ENCODE measurements at places on chromosomes 1 and 21. TPM values are rescaled to one million over a fixed set of nuclear protein-coding genes. Genes with fewer than 3 reads are reported as not detected.

DNA sequence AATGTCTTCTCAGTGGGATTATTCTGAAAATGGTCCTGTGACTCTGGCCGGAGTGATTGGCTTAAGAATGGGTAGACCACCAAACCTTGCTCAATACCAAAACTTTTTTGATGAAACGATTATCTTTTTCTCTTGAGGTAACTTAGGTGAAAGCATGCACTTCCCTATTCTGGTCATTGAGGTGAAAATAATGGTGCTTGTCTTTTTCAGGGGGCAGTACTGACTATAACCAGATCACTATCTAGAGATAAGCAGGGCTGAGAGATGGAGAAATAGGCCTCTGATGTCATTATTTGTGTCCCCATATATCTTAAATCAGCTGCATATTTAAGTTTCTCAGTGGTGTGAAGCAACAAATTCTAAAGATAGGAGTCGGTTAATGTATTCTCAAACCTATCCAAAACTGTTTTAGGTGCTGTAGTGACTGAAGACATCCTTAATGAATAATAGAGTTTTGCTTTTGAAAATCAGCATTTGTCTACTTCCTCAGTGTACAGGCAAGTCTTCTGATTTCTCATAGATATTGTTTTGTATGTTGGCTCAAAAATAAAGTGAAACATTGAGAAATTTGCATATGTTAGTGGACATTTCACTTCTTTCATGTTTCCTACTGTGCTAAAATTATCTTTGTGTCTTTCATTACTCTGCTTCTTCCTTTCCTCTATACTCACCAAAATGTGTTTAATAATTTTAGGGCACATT, 735.3 kb upstream of the ADGRL4 start:
- DNase-seq: no peak

Gene KPRP
- not detected for total RNA-seq

DNA sequence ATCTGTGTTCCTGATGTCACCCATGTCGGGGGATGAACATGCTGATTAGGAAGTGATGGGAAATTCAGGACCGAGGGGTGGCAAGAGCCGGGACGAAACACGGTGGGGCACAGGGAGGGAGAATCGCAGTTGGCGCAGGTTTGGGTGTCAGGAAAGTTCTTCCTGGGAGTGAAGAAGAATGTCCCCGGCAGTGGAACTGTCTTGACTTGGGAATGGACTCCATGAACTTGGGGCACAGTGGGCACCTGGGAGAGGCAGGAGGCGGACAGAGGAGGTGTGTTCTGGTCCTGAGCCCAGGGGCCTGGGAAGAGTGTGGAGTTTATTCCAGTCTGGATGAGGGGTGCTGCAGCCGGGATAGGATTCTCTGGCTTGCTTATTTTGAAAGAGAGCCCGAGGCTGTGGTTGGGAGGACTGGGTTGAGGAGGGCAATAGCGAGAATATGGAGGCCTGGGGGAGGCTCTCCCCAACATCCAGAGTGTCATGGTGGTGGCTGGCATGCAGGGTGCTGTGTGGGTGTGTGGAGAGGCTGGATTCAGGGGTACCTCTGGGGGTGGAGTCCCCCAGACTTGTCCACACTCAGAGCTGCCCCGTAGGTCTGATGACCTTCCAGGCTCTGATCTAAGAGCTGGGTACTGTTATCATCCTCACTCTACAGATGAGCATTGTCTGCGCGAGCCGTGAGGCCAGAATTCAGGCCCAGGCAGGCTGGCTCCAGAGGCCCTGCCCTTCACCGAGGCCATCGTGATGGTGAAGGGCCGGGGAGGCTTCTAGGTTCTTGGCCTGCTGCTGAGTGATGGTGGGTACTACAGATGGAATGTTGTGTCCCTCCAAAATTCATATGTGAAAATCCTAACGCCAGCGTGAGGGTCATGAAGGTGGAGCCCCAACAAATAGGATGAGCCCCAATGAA, 274.5 kb upstream of the C1orf174 start:
- DNase-seq: no peak

DNA sequence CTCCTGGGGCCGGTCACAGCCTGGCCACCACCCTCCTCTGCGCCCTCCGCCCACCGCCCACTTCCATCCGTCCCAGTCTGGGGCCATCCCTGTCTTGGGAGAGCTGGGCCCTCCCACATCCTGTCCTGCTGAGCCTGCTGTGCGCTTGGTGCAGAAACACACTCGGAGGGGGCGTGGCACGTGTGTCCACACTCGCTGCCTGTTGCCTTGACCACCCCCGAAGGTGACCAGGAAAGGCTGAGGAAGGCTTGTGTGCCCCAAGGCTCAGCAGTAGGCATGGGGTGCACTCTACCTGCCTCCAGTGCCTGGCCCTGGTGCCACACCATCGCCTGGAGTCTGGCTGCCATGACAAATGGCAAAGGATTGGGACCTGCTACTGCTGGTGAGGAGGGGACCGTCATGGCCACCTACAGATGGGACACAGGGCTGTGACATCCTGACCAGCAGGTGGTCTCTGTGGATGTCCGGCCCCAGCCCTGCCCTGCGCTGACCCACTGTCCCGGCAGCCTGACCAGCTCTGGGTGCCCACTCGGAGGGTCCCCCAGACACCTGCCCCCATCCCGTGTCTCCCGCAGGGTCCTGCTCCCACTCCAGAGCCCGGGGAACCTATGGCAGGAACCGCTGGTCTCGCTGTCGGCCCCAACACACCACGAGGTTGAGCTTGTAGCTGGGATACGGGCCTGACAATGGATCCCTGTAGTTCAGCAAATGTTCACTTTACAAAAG, 23.2 kb upstream of the PTTG1IP start:
- DNase-seq: no peak

Gene TP73
- total RNA-seq: not detected

Data from HFFc6 (cell line).